ENCODE measurements at places on chromosomes 12 and 14.

DNA sequence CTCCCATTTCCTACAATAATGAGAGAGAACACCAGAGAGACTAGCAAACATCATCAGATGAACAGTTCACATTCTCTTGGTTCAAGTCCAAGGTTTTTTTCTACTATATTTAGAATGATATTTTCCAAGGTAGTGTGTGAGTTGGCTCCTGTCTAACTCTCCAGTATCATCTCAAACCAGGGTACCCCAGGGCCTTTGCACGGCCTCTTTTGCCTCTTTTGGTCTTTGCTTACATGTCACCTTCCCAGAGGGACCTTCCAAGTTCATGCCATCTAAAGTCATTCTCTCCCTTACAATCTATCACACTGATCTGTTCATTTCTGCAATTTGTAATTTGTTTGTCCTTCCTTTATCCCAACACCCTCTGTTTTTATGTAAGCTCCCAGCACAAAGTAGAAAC is 264.5 kb downstream of the VRK1 start:
- no peak for DNase-seq

- peak; percentile 27 for DNase-seq
These were observed 52.2 kb downstream of the SPATA7 start for GRCh38 chr14:88437658-88438057.

GRCh38 chr12:105261010-105261409 is 25.0 kb upstream of the APPL2 start:
- no peak for DNase-seq

DNA sequence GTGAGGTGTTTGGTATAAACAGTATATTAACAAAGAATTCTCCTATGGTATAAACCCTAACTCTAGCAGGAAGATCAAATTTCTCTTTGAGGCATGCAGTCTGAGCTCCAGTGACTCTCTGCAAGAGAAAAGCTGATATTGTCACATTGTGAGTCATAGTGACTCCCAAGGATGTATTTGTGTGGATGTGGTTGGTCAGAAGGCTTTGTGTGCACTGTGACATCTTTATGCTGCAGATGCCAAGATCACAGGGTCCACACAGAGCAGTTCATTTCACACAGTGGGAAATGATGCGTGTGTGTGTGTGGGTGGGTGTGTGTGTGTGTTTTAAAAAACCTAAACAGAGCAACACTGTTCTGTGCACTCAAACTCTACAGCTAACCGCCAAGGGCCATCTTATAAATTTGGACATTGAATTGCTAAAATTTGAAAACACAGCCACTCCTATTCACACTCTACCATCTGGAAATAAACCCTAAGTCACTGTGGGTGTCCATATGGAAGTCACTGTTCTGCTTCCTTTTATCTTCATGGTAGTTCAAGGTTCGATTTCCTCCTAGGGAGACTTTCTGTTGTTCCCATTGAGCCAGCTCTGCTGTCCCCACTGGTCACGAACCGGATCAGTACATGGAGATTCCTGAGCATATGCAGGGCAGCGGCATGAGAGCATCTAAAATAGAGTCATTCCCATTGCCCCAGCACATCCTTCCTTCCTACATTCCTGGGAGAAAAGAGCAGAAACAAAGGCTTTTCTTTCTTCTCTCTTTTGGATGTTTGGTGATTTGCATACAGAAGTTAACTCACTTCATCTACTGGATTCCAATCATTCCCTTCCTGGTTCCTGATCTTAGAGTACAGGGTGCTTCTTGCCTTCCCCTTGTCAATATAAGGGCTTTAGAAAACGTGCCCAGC is 727.6 kb downstream of the DIO2 start:
- peak; percentile 71 for DNase-seq

- no peak for DNase-seq
These were observed 59.5 kb upstream of the CDKN3 start for GRCh38 chr14:54337314-54337713.

DNA sequence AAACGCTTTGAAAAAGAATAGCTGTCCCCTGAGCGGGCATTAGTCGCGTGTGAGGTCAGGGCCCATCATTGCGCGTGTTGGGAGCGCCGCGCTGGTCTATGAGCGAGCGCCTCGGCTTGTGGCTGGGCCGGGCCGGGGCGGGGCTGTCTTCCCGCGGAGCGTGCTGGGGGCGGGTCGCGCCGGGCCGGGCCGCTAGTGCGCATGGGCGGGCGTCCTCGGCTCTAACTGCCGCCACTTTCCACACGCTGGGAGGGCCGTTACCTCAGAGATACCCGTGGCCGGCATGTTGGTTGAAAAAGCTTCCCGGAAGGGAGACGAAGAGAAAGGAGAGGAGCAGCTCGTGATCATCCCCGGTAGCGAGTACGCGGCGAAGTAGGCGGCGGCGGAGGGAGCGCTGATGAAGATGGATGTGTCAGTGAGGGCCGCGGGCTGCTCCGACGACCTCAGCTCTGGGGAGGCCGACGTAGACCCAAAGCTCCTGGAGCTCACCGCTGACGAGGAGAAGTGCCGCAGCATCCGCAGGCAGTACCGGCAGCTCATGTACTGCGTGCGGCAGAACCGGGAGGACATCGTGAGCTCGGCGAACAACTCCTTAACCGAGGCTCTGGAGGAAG is at the start of gene EID3:
Gene EID3, plus strand, starts transcription at position 202 of the 614 bp plus-strand sequence. Its CDS starts 196 bp downstream, at position 398.
- peak; percentile 82 for DNase-seq

DNA sequence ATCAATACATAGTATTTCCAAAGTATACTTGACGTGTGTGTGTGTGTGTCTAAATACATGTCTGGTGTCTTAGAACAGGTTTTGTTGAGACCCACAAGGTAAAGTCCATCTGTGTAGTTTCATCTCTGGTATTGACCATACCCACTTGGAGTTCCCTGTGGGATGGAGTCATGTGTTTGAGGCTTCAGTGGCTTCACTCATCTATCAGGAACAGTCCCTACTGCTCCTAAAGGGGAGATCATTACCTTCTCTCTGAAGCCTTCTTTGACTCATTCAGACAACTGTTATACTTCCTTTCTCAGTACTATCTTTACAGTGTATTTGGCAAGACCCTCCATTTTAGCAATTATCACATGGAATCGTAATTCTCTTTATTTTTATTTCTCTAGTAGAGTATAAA is 14.2 kb downstream of the RAB21 start:
- DNase-seq = no peak

GRCh38 chr14:70836946-70837345 is 27.6 kb upstream of the MAP3K9 start:
- DNase-seq = no peak

All from choroid plexus epithelial cell (primary cell).